Thyroid gland (tissue), 4 donors: ENCODE measurements at places on chromosomes 2 and 18.

- DNase-seq: no peak
Observed at GRCh38 chr2:8870441-8870840, 33.0 kb upstream of the KIDINS220 start.

GRCh38 chr18:58464104-58464625, 164.7 kb downstream of the ALPK2 start:
- no peak for DNase-seq

DNA sequence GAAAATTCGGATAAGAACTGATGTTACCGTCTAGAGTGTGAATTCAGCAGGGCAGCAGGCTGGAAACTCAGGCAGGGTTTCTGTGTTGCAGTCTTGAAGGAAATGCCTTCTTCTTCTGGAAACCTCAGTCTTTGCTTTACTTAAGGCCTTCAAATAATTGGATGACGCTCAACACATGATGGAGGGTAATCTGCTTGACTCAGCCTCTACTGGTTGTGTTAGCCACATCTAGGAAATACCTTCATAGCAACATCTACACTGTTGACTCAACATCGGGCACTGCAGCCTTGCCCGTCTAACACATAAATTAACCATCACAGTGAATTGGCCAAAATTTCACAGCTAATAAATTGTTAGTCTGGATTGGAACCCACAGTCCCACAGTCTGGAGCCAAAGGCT, 37.2 kb downstream of the YPEL5 start:
- DNase-seq: no peak

DNA sequence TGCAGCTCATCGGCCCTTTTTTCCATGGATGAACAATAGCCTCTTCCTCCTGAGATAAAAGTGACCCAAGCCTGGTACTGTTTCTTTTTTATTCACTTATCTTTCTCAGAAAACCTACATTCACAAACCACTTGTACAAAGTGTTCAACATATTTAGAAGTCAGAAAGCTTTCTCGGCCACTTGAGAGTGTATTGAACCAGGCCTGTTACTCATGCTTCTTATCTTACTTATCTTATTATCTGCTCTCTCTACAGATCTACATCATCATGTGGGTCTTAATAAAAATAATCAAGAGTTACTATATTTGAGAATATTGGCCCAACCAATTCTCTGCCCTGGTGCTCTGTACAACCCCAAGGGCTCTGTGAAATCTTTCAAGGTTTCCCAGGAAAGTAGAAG, 242.1 kb downstream of the MREG start:
- DNase-seq: no peak

DNA sequence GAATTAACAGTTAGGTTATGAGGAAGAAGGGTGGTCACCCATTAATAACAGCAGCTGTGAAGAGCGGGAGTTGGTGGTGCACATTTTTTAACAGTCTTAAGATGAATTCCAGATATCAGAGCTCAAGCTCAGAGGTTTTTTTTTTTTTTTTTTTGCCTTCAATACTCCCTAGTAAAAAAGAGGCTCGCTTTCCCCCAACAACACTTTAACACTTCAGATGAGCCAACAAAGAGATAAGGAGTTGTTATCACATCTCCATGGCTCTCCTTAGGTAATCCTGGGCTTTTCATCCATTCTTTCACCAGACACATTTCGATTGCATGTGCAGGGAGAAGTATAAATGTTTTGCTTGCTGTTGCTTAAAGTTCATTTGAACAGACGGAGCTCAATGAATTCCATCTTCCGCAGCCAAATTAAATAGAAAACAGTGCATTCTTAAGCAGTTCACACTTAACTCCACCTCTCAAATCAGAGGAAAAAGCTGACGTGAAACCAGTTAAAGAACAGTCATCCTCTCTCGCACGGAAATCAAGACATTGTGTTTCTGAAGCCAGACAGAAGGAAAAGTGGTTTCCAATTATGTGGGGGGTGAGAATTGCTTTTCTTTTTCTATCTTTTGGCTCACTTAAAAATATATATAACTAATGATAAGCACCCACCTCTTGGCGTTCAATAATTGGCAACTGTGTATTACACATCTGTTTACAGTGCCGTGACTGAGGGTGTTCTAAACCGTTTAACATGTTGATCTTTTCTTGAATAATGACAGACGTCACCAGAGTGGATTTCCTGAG, 118.2 kb downstream of the ZNF521 start:
- DNase-seq: no peak

- DNase-seq: no peak
Observed at GRCh38 chr2:206241736-206242135, 32.7 kb upstream of the ZDBF2 start.

DNA sequence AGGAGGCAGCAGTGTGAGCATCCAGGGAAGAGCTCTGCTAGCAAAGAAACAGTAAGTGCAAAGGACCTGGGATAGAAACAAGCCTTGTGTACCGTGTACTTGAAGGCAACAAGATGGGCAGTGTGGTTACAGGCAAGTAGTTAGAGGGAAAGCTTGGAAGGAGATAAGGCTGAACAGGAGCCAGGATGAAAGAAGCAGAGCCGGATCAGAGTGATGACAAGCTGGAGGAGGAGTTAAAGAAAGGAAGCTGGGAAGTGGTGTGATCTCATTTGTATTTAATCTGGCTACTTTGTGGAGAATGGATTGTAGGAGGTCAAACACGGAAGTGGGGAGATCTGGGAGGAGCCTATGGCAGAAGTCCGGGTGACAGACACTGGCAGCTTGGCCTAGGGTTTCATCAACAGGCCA, 44.7 kb upstream of the VPS54 start:
- no peak for DNase-seq

DNA sequence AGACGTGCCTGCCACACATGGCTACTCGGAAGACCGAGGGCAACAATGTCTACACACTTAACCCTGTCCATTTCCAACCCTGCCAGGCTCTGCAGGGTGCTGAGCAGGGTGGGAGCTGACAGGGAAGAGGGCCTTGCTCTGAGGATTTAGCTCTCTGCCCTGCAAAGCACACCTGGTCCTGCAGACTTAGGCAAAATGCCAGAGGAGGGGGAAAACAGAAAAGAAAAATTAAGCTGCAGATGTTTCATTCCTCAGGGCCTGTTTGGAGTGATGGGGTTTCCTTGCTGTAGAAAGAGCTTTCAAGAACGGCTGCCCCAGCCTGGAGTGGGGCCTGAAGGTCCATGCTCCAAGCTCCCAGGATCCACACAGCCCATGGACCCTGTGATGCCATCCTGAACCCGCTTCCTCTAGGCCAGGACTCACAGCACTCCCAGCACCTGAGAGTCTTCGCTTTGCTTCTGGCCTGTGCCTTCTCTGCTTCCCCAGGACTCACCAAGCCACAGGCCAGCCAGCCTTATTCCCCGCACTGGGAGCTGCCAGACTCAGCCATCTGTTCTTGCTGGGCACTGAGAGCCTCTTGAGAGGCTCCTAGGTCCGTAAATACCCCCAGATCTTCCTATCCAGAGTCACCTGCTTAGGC, 9.1 kb upstream of the TEX51 start:
- no peak for DNase-seq

DNA sequence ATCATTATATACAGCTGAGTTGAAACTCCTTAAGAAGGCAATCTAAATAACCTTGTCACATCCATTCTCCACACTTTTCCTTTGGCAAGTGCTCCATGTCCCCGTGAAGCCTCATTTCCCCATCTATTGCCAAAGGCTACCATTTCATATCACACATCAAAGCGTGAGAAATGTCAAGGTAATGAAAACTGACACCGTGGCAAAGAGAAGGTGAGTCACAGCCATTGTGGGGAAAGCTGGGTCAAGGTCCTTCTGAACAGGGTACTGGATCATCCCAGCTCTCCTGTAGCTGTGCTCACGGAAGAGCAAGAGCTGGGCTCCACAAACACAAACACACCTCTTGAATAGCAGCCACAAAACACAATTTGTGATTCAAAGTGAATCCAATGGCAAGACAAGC, 58.2 kb upstream of the REG3G start:
- no peak for DNase-seq

DNA sequence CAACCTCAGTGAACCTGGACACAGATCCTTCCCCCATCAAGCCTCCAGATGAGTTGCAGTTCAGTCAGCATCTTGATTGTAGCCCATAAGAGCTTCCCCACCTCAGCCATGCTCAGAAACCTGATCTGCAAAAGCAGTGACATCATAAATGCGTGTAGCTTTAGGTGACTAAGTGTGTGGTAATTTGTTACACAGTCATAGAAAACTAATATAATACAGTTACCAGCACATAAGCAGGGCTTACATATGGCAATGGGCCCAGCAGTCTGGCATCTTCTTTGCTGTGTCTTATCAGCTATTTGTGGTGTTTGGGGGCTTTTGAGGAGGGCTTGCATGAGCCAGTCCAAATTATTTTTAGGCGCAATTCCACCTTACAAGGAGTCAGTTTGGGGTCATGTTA, 807.0 kb downstream of the SLC4A3 start:
- no peak for DNase-seq
